ENCODE measurements at places on chromosomes 3 and 15.

DNA sequence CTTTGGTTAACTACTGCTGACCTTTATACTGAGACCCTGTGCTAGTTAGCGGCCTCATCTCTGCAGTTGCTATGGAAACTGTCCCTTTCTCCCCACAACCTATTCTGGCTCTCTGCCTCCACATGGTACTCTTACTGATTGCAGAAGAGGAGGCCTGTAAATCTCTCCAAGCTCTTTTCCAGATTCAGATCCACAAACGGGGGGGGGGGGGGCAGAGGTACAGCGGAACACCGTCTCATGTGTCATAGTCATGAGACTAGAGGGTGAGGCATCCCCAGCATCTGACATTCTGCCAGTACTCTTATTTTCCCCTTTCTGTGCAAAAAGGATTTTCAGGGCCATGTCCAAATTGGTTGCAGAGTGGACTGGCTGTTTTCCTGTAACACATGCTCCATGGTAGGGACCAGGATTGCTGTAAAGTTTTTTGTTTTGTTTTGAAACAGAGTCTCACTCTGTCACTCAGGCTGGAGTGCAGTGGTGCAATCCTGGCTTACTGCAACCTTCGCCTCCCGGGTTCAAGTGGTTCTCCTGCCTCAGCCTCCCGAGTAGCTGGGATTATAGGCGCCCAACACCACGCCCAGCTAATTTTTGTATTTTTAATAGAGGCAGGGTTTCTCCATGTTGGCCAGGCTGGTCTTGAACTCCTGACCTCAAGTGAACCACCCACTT is 8.3 kb upstream of the MAP1A start:
- no peak for DNase-seq

DNA sequence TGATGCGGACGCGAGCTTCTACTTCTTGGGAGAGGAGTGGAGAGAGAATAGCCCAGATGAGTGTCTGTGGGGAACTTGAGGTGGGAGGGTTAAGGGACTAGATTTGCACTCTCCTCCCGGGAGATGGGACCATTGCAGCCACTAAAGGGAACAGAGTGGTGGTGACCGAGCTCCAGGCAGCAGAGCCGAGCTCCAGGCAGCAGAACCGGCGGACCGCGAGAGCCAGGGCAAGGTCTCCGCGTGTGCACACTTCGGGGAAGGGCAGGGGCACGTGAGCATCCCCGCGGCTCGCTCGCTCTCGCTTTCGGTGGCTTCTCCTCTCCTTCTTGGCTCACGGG is 1.1 kb downstream of the IGDCC3 start:
- no peak for DNase-seq

GRCh38 chr3:49434731-49435130 is 5.6 kb upstream of the NICN1 start:
- DNase-seq, result no peak

- no peak for DNase-seq
Observed at GRCh38 chr3:110910346-110910955, 161.2 kb upstream of the NECTIN3 start.

GRCh38 chr3:169286214-169286613 is 377.3 kb downstream of the MECOM start:
- no peak for DNase-seq

DNA sequence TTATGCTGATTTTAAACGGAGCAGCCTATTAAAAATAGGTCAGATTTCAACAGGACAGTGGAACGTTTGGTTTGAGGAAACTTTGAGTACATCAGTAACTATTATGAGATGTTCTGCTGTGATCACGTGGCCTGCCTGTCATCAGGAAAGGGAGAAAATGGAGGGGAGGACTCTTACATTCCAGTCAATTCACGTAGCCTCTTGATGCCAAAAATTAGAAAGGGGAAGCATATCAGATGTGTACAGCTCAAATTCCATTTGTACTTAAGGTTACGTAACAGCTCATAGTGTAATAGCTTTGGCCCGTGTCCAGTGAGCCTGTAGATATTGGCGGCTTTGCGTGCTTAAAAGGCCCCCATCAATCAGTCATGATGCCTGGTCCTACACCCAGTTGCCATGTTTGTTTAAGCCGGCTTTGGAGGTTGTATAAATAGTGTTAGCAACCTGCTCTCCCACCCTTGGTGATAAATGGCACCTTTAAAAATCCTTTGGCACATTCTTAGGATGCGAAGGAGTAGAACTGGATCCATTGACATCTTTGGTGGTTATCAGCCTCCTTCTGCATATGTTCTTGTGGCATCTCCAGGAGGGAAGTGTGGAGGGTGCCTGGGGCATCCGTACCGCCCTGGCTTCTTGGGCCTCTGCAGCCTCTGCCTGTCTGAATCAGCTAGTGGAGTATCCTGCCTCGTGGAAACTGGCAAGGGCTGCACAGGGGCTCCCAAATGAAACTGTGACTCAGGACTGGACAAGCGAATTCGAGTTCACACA is 163.9 kb downstream of the THSD4 start:
- no peak for DNase-seq

DNA sequence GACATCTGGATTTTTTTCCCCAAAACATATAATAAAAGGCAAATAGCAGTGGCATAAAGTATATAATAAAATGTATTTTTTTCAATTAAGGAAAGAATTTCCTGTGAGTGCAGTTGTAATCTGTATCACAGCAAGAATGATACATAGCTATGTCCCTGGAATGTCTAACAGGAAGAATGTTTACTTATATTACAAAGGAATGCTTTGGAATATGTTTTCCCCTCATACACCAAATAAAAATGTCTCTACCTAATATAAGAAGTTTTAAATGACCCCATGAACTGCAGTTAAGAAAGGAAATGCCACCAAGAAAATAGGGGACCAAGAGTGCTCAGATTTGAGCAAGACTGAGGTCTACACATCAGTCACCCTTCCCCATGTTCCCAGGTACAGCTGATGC is 38.0 kb upstream of the ATP11B start:
- no peak for DNase-seq

DNA sequence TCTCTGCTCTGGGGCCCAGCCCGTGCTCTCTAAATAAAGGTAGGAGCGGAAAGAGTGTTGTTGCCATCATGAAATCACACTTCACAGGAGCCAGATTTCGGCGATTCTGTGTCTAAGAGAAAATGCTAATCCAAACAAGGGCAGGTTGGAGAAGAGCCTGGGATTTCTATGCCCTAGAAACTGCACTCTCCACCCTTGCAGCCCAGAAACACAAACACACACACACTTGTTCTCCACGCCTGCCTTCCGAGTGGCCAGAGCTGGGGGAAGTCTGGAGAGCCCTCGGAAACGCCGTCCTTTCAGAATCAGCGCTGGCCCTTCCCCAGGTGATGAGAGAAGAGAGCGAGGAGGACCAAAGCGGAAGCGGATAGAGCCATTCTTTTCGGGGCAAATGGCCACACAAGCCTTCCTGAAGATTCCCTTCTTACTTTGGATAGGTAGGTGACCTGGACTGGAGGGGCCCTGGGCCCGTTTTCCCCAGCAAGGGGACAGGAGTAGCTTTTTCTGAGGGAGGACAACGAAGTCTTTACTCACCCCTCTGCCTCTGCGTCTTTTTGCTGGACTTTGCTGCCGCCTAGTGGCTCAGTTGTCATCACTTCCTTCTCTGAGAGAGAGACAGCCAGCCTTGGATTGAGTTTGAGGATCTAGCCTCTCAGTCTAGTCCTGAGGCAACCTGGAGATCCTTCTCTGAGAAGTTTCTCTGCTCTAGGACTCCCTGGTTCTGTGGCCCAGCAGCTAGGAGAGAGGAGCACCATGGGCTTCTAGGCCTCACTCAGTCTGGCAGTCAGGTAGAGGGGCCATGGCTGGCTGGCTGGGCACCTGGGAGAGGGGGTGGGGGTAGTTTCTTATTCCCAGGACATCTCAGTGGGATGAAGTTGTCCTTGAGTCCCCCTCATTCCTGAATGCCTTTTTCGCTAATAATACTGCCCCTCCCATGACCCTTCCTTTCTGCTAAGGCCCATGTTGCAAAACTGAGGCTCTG is 37.7 kb downstream of the SENP8 start:
- DNase-seq, result peak; percentile 82

- no peak for DNase-seq
Observed at GRCh38 chr15:46901001-46901400, 816.3 kb upstream of the SEMA6D start.

DNA sequence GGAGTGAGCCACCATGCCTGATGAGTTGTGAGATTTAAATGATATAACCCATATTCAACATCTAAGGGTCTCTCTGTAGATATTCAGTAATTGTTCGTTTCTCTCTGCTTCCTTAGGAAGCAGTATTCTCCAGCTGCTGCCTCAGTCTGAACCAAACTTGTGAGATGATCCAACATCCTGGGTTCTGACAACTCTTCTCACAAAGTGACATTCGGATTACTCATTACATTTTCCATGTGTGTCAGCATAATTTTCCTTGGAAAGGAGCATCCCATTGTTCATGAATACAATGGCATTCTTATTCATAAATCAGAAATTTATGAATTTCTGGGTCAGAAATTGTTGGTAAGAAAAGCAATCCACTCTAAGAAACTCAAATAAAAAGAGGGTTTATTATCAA is 15.0 kb upstream of the SEC22A start:
- no peak for DNase-seq

- DNase-seq, result no peak
Observed at GRCh38 chr15:64051093-64051402, 4.8 kb upstream of the DAPK2 start.

- DNase-seq, result no peak
Observed at GRCh38 chr3:183653209-183654064, 18.0 kb downstream of the KLHL24 start.

- no peak for DNase-seq
Observed at GRCh38 chr15:55902981-55903380, 90.4 kb downstream of the NEDD4 start.

DNA sequence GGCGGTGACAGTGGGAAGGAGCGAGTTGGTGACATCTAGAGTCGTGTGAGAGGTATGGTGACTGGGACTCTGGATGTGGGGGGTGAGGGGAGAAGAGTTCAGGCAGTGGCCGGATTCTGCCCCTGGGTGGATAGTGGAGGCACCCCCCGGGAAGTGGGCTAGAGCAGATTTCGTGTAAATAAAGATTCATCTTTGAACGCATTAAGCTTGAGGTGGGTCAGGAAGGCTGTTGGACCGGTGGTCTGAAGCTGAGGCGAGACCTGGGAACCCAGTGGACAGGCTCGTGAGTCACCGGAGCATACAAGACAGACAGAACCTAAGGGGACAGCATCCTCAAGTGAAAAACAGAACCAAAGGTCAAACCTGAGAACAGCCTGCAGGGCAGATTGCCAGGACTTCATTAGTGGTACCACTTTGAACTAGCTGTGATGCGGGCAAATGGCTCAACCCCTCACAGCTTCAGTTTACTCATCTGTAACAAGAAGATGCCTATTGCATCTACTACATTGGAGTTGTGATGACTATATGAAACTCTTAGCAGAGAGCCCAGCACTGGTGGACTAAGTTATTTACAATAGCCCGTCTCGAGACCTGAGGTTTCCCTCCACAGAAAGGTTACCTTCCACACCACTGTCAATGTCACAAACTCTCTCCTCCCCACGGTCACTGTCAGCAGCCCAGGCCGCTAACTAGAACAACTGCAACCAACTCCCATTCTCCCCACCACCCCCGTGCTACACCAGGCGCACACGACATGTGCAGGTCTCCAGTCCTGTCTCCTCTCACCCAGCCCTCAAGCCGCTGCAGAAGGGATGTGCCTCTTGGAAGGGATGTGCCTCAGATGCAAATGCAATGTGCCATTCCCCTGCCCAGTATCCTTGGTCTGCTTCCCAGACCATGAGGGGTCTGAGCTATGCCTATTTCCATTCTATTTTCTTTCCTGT is 901 bp upstream of the CLN6 start:
- no peak for DNase-seq

DNA sequence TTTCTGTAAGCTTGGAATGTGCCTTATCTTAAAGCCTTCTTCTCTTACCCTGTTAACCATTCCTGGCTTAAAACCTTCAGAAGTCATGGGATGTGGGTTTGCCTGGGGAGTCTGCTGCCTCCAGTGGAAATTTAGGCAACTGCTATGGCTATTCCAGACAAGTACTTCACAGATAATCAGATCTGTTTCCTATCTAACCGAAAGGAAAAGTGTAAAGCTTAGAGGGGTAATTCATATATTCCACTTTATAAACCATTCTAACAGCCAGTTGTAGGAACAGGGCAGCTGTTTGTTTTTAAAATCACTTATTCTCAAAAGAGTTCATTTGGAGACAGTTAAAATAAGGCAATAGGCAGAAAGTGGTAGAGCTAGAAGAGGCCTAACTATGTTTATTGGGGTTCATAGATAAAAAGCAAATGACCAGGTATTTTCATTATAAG is 219.9 kb downstream of the TCF12 start:
- DNase-seq, result no peak

DNA sequence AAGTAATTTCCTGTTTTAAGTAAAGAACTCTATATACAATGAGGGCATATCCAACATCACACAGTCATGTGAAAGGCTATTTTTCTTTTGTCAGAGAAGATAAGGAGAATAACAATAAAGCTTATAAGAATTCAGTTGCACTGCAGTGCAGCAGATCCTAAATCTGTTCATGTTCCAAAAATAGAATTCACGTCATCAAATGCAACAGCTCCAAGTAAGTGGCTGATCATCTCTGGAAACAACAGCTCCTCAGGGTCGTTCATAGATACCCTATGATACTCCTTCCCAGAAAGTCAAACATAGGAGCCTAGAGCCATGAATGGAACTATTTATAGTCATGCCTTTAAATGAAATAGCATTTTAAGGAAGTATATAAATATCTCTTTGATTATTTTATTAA is 100.2 kb downstream of the FMN1 start:
- no peak for DNase-seq

DNA sequence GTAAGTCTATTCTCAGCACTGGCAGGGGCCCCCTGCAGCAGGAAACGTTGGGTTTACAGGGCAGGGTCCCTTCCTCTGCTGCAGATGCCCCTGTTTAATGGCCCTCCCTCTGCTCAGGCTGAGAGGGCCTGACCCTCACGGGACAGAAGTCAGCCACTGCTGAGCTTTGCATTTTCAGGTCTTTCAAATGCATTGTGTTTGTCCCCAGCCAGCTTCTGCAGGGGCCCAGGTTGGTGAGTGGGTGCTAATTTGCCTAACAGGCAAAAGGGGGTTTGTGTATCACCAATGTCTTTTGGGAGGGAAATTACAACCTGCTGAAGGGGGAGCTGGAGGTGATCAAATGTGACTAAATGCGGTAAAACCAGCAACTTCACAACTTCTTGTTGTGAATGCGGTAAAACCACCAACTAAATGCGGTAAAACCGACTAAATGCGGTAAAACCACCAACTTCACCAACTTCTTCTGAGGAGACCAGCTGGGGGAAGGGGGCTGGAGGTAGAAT is 44.8 kb upstream of the UBE2E1 start:
- DNase-seq, result peak; percentile 57

GRCh38 chr3:195052939-195053338 is 218.0 kb downstream of the XXYLT1 start:
- DNase-seq, result no peak

DNA sequence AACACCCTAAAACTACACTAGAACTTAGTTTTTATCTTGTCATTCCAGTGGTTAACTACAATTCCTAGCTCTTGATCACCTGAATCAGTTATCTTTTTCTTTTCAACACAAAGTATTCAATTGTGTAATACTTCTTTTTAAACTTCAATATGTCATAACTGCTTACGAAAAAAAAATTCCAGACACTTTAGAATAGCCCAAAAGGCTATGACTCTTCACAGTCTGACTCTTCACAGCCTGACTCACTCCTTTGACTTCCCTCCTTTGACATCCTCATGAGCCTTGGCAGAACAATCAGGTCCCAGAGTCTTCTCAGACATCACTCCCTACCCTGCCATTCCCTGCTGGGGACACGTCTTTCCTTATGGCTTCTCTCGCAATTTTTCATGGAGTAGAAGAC is 727.1 kb downstream of the ROBO1 start:
- no peak for DNase-seq

GRCh38 chr3:3771567-3771966 is 27.7 kb upstream of the LRRN1 start:
- no peak for DNase-seq

GRCh38 chr3:69781593-69781992 is 42.3 kb downstream of the MITF start:
- no peak for DNase-seq

Data from activated CD4-positive, alpha-beta T cell treated with anti-CD3 and anti-CD28 coated beads, Interleukin-2, Interleukin-4, amounts not matched to agents 100 ng/mL and 50 ng/mL, durations not matched to agents 16 hours and 8 hours (primary cell).